SK-N-DZ (cell line): ENCODE measurements at places on chromosomes 7 and 10.

DNA sequence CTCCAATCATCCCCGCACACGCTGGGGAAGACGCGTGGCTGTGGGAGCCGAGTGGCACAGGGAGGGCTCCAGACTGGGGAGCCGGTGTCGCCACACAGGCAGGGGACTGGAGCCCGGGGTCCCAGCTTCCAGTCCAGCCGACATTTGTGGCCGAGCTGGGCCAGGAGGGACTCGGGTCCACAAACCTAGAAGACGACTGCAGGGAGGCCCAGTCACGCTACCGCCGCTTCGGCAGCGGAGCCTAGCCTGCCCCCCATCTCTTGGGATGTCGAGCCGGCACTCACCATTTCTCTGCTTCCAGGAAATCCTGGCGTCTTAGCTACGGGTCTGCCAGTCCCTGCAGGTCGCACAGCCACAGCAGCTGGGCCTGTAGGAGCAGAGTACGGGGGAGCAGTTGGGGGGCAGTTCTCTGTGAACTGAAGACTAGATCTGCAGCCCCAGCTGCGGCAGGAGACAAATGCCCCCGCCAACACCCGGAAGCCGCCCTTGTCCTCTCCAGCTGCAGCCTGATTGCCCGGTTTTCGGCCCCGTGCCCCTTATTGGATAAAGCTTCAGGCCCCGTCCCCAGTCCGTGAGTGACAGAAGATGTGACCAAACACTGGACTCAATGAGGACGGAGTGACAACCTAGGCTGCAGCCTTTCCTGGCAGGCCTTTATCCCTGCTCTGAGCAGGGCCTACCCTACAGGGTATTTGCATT is 270.7 kb downstream of the ZNF33B start:
- DNase-seq: peak; percentile 98

- DNase-seq: no peak
Observed at GRCh38 chr10:96242822-96243221, 28.5 kb downstream of the BLNK start.

GRCh38 chr10:19659920-19660655 is 156.1 kb upstream of the PLXDC2 start:
- no peak for DNase-seq

- no peak for DNase-seq
Observed at GRCh38 chr10:71225291-71226058, 13.1 kb downstream of the UNC5B start.

- DNase-seq: no peak
Observed at GRCh38 chr10:32163762-32164148, 107.5 kb upstream of the KIF5B start.

DNA sequence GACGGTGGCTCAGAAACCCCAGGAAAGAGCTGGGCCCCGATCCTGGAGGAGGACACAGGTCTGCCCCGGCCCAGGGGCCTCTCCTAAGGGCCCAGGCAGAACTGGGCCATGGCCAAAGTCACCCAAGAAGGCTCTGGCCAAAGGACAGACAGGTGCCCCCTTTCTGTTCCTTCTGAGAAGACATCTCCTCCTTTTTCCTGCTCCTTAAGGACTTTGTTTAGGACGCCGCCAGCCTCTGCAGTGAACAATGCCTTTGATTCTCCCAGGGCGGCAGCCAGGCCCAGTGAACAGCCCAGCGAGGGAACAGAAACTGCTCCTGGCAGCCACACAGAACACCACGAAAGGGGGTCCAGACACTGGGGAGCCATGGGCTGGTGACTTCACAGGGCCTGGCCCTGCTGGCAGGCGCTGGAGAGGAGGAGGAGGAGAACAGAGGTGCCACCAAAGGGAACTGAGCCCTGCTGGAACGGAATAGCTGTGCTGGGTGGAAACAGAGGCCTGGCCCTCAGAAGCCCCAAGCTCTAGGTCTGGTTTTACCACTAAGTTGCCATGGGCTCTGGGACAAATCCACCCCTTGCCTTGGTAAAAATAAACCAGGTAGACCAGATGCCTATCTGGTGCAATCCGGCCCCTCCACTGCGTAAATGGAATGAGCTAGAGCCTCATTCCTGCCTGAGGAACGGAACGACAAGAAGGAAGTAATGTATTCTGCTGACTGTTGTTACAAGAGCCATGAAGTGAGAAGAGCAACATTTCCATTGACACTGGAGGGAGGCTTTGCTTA is 163.3 kb upstream of the RHEB start:
- no peak for DNase-seq

GRCh38 chr7:44977959-44978335 is 868 bp downstream of the MYO1G start:
- no peak for DNase-seq

DNA sequence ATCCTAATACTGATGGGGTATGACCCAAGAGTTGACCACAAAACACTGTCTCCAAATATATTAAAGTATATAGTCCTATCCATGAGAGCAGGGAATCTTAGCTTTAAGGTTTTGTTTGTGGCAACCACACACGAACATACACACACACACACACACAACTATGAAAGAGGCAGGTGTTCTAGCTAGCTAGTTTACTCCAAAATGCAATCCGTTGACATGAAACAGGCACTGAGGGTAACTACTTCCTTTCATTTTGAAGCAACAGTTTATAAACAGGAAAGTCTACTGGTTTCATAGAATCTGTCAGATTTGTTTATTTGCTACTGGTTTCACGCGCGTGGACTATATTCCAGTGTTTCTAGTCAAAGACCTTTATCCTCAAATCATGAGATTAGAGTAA is 14.8 kb downstream of the HTR5A start:
- DNase-seq: no peak
